ENCODE measurements at places on chromosomes 1 and 21.

DNA sequence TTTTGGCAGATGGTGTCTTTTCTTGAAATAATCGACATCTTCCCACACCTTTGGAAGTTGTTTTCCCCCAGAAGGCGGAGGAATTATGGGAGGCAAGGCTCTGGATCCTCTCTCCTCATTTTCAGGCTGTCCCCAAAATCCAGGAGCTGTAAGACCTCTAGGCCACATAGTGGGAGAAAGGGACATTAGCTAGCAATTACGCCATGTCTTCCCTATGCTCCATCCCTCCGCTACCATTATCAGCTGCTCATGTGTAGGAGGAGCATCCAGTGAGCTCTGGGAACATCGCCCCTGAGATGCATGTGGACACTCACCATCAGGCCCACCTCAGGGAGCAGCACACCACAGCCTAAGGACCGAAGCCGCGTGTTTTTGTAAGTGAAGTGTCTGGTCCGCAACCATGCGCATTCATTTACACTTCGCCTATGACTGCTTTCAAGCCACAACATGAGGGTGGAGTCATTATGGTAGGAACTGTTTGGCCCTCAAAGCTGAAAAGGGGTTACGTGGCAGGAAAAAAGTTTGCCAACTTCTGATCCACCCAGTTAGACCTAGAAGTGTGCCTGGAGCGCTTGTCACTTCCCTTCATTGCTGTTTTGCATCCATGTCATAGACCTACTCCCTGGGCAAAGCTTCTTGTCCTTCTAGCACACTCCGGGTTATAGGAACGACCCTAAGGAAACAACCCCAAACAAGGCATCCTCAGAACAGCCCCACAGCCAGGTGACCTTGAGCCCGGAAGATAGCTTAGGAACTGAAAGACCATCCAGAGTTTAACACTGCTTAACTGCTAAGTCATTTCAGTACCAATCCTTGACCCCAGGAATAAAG is 85.5 kb downstream of the C1orf94 start:
- H3K4me3 ChIP-seq = no peak overlapping the region
- peaks cover 19% of the 10 kb centered on the region for H3K4me1 ChIP-seq
- DNase-seq = no peak
- H3K36me3 ChIP-seq = no peaks in the 10 kb centered on the region
- H3K27ac ChIP-seq = no peak overlapping the region

- H3K4me1 ChIP-seq = peaks cover 18% of the 10 kb centered on the region
- no peak for DNase-seq
- no peak overlapping the region for H3K4me3 ChIP-seq
- no peaks in the 10 kb centered on the region for H3K27me3 ChIP-seq
- H3K27ac ChIP-seq = no peak overlapping the region
- no peaks in the 10 kb centered on the region for H3K36me3 ChIP-seq
These were observed 5.7 kb upstream of the ZNF697 start for GRCh38 chr1:119653839-119654170.

DNA sequence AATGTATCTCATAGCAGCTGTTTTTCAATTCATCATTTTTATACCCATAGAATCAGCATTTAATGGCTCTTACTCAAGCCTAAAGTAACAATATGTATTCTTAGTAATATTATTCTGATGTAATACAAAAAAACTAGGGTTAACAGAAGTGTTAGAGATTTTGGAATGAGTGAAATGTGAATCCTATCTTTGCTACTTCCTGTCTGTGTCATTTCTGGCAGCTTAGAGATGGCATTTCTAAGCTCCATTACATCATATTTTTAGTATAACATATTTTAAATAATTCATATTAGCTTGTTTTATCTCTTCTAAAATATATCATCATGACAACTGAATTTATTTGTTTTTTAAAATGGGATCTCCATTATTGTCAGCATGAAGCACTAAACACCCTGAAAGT is 90.2 kb downstream of the LRRC7 start:
- no peaks in the 10 kb centered on the region for H3K4me1 ChIP-seq
- no peaks in the 10 kb centered on the region for H3K27me3 ChIP-seq
- no peak overlapping the region for H3K27ac ChIP-seq
- no peak overlapping the region for H3K4me3 ChIP-seq
- no peak for DNase-seq

- H3K27me3 ChIP-seq = no peaks in the 10 kb centered on the region
- no peak for DNase-seq
- H3K27ac ChIP-seq = peak overlapping the region; percentile 57
- no peaks in the 10 kb centered on the region for H3K36me3 ChIP-seq
These were observed 6.3 kb downstream of the ARID1A start for GRCh38 chr1:26701995-26702679.

GRCh38 chr1:53507116-53507820 is 48.1 kb downstream of the DMRTB1 start:
- no peaks in the 10 kb centered on the region for H3K36me3 ChIP-seq
- peaks cover 14% of the 10 kb centered on the region for H3K27me3 ChIP-seq
- no peak for DNase-seq
- H3K4me3 ChIP-seq = no peak overlapping the region
- H3K4me1 ChIP-seq = peaks cover 4% of the 10 kb centered on the region

GRCh38 chr1:182993746-182994145 is 29.5 kb upstream of the LAMC1 start:
- no peaks in the 10 kb centered on the region for H3K27me3 ChIP-seq
- DNase-seq = peak; percentile 46
- no peak overlapping the region for H3K27ac ChIP-seq
- H3K36me3 ChIP-seq = no peaks in the 10 kb centered on the region
- peaks cover 23% of the 10 kb centered on the region for H3K4me1 ChIP-seq

DNA sequence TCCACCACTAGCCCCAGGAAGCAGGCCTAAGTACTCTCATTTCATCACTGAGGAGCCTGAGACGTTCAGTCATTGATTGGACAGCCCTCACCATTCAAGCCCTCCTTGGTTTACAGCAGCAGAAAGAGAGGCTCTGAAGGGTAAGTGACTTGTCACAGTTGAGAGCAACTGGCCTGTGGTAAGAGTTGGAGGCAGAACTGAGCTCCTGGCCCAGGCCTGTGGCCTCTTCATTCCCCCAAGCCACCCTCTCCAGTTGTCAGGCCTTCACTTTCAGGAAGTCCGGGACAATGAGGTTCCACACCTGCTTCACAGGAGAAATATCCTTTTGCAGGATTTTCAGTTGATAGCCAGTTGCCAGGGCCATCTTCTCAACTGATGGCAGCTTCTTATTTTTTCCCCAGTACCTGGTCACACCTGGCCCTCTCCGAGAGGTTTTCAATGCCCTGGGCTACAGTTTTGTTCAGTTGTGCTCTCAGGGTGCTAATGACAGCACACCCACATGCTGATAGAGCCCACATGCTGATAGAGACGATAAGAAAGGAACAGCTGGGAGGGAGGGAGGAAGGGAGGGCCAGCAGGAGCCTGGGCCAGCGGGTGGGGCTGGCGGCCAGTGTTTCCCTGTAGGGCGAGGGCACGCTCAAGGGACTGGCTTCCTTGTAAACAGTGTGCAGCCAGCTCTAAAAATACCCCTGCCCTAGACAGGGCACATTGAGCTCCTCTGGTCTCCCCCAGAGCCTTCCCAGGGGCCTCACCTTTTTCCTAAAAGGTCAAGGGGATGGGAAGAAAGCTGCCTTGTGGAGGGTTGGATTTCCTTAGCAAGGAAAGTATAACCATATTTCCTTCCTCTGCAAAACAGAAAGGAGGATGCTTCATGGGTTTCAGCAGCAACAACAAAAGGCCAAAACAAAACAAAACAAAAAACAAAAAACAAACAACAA is 112.7 kb upstream of the JUN start:
- peaks cover 9% of the 10 kb centered on the region for H3K4me1 ChIP-seq
- no peak for DNase-seq

GRCh38 chr1:50110151-50110550 is 1.4 kb downstream of the ELAVL4 start:
- no peak overlapping the region for H3K4me3 ChIP-seq
- peaks cover 3% of the 10 kb centered on the region for H3K27me3 ChIP-seq
- no peak overlapping the region for H3K27ac ChIP-seq
- no peak for DNase-seq
- no peaks in the 10 kb centered on the region for H3K4me1 ChIP-seq

DNA sequence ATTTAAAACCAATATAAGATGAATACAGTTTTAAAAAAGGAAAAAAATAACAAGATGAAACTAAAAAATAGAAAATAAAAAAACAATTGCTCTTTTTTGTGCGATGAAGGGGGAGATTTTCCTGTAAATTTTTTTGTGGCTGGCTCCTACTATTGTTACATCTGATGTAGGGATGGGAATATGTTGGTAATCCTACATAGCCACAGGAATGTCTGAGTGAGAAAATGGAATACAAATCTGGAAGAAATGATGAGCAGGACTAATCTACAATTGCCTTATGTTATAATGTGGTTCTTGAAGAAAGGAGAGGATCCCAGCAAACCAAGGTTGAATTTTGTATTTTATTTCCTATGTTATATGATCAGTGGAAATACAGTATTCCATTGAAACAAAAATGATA is 40.9 kb downstream of the ATP6V1G3 start:
- H3K27me3 ChIP-seq = no peaks in the 10 kb centered on the region
- no peak overlapping the region for H3K4me3 ChIP-seq
- DNase-seq = no peak
- no peaks in the 10 kb centered on the region for H3K36me3 ChIP-seq

- no peak overlapping the region for H3K4me3 ChIP-seq
- no peaks in the 10 kb centered on the region for H3K27me3 ChIP-seq
These were observed 34.6 kb downstream of the GADD45A start for GRCh38 chr1:67719329-67720196.

DNA sequence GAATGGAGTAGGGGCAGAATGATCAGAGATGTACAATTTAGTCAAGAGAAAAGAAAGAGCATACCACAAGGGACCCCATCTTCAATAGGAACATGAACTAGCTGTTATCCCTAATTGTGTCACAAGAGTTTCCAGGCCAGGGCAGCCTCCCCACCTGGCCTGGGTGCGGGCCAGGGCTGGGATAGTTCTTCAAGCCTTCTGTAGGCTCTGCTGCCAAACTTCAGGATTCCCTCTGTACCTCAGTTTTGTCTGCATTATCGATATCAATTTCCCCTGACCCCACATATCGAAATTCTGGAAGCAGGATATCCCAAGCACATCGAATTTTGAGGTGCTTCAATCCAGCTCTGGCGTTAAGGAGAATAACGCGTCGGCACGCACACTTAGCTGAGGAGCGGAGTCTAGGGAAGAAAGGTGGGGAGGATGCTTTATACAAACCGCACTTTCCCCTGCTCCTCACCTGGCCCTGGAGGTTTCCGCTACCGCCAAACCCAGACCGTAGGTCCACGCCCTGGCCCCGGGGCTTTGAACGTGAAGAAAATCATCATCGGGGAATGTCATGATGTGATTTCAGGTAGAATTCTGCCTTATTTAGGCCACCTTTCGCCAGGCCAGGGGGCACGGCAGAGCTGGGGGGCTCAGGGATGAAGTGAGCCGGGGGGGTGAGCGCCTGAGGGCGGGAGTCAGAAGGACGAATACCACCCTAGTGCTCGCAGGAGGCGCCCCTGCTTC is 7.4 kb downstream of the HLX start:
- no peak for DNase-seq

GRCh38 chr1:203197625-203198024 is 11.1 kb upstream of the CHI3L1 start:
- H3K36me3 ChIP-seq = no peaks in the 10 kb centered on the region
- no peaks in the 10 kb centered on the region for H3K4me1 ChIP-seq
- no peak for DNase-seq
- no peak overlapping the region for H3K4me3 ChIP-seq
- no peak overlapping the region for H3K27ac ChIP-seq

DNA sequence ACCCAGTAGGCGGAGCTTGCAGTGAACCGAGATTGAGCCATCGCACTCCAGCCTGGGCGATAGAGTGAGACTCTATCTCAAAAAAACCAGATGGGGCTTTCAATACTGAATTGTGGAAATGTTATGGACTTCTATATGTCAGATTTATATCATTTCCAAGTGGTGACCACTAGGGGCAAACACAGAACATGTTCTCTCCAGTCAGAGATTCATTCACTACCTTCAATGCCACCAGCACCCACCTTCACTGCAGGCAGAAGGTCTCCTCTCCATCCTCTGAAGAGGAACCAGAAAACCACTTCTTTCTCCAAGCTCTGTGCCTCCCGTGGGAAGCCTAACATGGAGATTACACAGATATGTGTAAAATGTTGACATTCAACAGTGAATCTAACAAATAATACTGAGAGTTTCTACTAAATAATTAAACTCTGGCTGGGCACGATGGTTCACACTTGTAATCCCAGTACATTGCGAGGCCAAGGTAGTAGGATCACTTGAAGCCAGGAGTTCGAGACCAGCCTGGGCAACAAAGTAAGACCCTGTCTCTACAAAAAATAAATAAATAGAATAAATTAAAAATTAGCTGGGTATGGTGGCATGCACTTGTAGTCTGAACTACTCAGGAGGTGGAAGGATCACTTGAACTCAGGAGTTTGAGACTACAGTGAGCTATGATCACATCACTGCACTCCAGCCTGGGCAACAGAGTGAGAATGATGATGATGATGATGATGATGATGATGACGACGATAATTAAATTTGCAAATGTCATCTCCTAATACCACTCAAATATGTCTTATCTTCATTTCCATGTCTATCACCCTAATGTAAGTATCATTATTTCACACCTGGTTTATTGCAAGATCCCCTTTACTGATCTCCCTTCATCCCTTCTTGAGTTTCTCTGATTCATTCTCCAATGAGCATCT is 151.1 kb downstream of the ZNF281 start:
- no peak overlapping the region for H3K4me3 ChIP-seq
- no peaks in the 10 kb centered on the region for H3K36me3 ChIP-seq
- no peak for DNase-seq
- H3K27me3 ChIP-seq = peaks cover 6% of the 10 kb centered on the region
- no peaks in the 10 kb centered on the region for H3K4me1 ChIP-seq

- H3K4me3 ChIP-seq = no peak overlapping the region
- H3K27me3 ChIP-seq = peaks cover 27% of the 10 kb centered on the region
- H3K36me3 ChIP-seq = no peaks in the 10 kb centered on the region
- no peak for DNase-seq
- no peak overlapping the region for H3K27ac ChIP-seq
- no peaks in the 10 kb centered on the region for H3K4me1 ChIP-seq
These were observed 800 bp upstream of the DNMT3L start for GRCh38 chr21:44262338-44263056.

GRCh38 chr1:75731881-75732280 is 7.4 kb downstream of the ACADM start:
- DNase-seq = no peak
- H3K4me1 ChIP-seq = no peaks in the 10 kb centered on the region
- no peaks in the 10 kb centered on the region for H3K27me3 ChIP-seq
- no peak overlapping the region for H3K4me3 ChIP-seq
- H3K27ac ChIP-seq = no peak overlapping the region

GRCh38 chr1:95951371-95952102 is 717.5 kb downstream of the RWDD3 start:
- no peak overlapping the region for H3K27ac ChIP-seq
- no peaks in the 10 kb centered on the region for H3K36me3 ChIP-seq
- no peak overlapping the region for H3K4me3 ChIP-seq

- no peaks in the 10 kb centered on the region for H3K36me3 ChIP-seq
- DNase-seq = no peak
- no peak overlapping the region for H3K27ac ChIP-seq
- H3K4me3 ChIP-seq = no peak overlapping the region
These were observed 22.7 kb upstream of the DYNLT5 start for GRCh38 chr1:66729523-66729922.

GRCh38 chr1:112634367-112634766 is 14.7 kb downstream of the CAPZA1 start:
- no peak overlapping the region for H3K4me3 ChIP-seq
- DNase-seq = no peak
- no peak overlapping the region for H3K27ac ChIP-seq
- H3K36me3 ChIP-seq = no peaks in the 10 kb centered on the region

- no peaks in the 10 kb centered on the region for H3K36me3 ChIP-seq
- no peak for DNase-seq
- no peak overlapping the region for H3K27ac ChIP-seq
- H3K4me3 ChIP-seq = no peak overlapping the region
- H3K4me1 ChIP-seq = no peaks in the 10 kb centered on the region
These were observed 368.7 kb upstream of the ADGRL2 start for GRCh38 chr1:81432059-81432458.

All from keratinocyte (primary cell).